ENCODE measurements at places on chromosomes 1 and 21. TPM values are rescaled to one million over a fixed set of nuclear protein-coding genes. Genes with fewer than 3 reads are reported as not detected.
A peak's percentile ranks its signal among the peaks of the same experiment; 100 is the strongest.

- H3K4me3 ChIP-seq = no peak overlapping the region
- H3K27ac ChIP-seq = no peak overlapping the region
- no peak for DNase-seq
- H3K36me3 ChIP-seq = no peaks in the 10 kb centered on the region
- no peaks in the 10 kb centered on the region for H3K27me3 ChIP-seq
- H3K4me1 ChIP-seq = no peaks in the 10 kb centered on the region
These were observed 1266.9 kb upstream of the ADGRL2 start for GRCh38 chr1:80533775-80534334.

GRCh38 chr1:18875107-18875795, 15.8 kb upstream of the TAS1R2 start:
- H3K4me1 ChIP-seq = no peaks in the 10 kb centered on the region
- no peak overlapping the region for H3K27ac ChIP-seq
- H3K36me3 ChIP-seq = no peaks in the 10 kb centered on the region
- no peak overlapping the region for H3K4me3 ChIP-seq
- no peaks in the 10 kb centered on the region for H3K27me3 ChIP-seq

The OSBPL9 gene
- 93.6 TPM for total RNA-seq

DNA sequence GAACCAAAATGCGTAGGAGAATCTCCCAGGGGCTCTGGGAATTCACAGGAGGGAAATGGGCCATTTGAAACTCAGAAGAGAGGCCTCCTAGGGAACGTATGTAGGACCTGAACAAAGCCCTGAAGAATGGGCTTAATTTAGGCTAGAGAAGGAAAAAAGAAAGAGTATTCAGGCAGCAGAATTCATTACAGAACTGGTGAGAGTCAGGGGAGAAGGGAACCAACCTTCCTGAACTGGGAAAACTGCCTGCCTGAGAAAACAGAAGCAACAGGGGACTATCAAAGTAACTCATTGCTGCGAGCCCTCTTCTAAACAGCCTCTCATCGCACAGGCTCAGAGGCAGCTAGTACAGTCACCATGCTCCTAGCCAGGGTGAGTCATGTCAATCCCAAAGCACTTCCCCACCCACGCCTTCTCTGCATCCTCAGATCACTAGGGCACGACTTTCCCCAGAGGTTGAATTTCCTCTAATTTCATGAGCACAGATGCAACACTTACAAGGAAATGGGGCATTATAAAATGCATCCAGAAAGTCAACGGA, 98.1 kb downstream of the ADSS2 start:
- DNase-seq = no peak
- H3K4me1 ChIP-seq = no peaks in the 10 kb centered on the region
- H3K4me3 ChIP-seq = no peak overlapping the region
- H3K36me3 ChIP-seq = no peaks in the 10 kb centered on the region

The ANKRD65 gene
- total RNA-seq = 34.9 TPM

- H3K4me3 ChIP-seq = no peak overlapping the region
- H3K27ac ChIP-seq = no peak overlapping the region
- DNase-seq = no peak
- H3K36me3 ChIP-seq = no peaks in the 10 kb centered on the region
- no peaks in the 10 kb centered on the region for H3K27me3 ChIP-seq
These were observed 14.6 kb downstream of the PIGP start for GRCh38 chr21:37058261-37058660.

The AGMAT gene
- 0.96 TPM for total RNA-seq

The ST6GALNAC5 gene
- total RNA-seq = 18.5 TPM

- H3K27ac ChIP-seq = no peak overlapping the region
- no peak overlapping the region for H3K4me3 ChIP-seq
- DNase-seq = no peak
- H3K27me3 ChIP-seq = no peaks in the 10 kb centered on the region
- no peaks in the 10 kb centered on the region for H3K36me3 ChIP-seq
These were observed 115.6 kb downstream of the SIK1 start for GRCh38 chr21:43311301-43311817.

GRCh38 chr1:66533804-66534740, at the start of gene SGIP1:
Gene SGIP1, plus strand, starts transcription at chr1:66534153. Its CDS starts 206 bp downstream, at chr1:66534359.
- DNase-seq = no peak
- peak within 1 kb of the TSS; percentile 23 for H3K4me3 ChIP-seq
- H3K27me3 ChIP-seq = no peaks in the 10 kb centered on the region
- H3K36me3 ChIP-seq = no peaks in the 10 kb centered on the region
- H3K4me1 ChIP-seq = no peaks in the 10 kb centered on the region

DNA sequence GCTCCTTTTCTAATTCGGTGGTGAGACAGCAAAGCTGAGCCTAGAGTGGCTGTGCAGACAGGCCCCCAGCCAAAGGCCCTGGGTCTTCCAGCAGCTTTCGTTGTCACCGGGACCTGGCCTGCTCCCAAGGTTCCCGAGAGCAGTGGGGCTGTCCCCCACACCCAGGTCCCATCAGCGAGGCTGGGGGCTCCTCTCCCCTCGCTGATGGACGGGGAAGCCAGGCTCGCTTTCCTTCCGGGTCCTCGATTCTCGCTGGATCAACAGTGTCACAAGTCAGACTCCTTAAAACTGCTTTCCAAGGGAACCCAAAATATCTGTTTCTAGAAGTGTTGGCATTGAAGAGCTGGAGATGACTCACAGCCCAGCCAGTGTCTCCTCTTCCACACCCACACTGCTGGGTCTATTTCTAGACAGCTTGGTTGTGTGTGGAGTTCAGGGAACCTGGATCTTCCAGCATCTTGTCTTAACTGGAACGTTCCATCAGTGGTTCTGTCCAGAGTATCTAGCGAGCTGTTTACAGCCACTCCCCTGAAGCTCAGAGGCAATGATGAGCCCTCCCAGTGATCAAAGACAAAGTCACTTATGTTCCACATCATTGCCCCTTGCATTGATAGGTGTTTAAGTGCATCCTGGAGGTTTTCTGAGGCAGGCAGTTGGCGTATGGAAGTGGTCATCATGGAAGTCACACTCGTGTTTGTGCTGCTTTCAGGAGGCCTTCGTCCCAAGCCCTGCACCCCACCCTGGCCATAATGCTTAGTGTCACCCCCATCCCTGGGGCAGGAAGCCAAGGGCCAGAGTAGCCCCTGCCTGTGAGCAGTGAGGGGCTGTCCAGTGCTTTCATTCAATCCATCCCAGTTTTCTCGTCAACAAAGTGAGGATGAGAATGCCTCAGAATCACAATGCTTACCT, 35.2 kb downstream of the RRP1 start:
- no peak overlapping the region for H3K4me3 ChIP-seq
- H3K27ac ChIP-seq = no peak overlapping the region
- H3K4me1 ChIP-seq = no peaks in the 10 kb centered on the region
- H3K36me3 ChIP-seq = no peaks in the 10 kb centered on the region
- no peak for DNase-seq

- no peaks in the 10 kb centered on the region for H3K27me3 ChIP-seq
- H3K4me3 ChIP-seq = no peak overlapping the region
- no peak overlapping the region for H3K27ac ChIP-seq
- H3K36me3 ChIP-seq = no peaks in the 10 kb centered on the region
These were observed 84.2 kb downstream of the OBSCN start for GRCh38 chr1:228291906-228292608.

The CFAP141 gene
- not detected for total RNA-seq

DNA sequence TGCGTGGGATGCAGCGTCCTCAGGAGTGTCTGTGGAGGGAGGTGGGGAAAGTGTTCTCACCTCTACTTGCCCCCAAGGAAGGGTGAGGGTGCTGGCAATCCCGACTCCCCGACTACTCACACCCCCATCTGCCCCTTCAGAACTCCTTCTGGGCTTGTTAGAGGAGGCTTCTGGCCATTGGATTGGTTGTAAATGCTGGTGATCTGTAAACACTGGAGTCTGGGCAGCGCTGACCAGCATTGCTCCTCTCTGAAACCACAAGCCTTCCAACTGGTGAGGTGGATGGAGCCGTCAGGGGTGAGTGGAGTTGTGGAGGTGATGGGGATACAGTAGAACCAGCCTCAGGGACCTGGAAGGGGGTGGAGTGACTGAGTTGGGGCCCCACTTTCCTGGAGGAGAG, 59.3 kb downstream of the NKAIN1 start:
- H3K27me3 ChIP-seq = no peaks in the 10 kb centered on the region
- no peak overlapping the region for H3K27ac ChIP-seq
- no peak for DNase-seq
- H3K36me3 ChIP-seq = no peaks in the 10 kb centered on the region
- peaks cover 3% of the 10 kb centered on the region for H3K4me1 ChIP-seq

The KRTAP13-2 gene
- total RNA-seq = not detected

GRCh38 chr1:187629075-187629474, 800.3 kb downstream of the PLA2G4A start:
- H3K4me3 ChIP-seq = no peak overlapping the region
- H3K27ac ChIP-seq = no peak overlapping the region
- no peaks in the 10 kb centered on the region for H3K27me3 ChIP-seq
- H3K36me3 ChIP-seq = no peaks in the 10 kb centered on the region
- no peaks in the 10 kb centered on the region for H3K4me1 ChIP-seq

GRCh38 chr1:48530727-48531351, 58.8 kb upstream of the SPATA6 start:
- H3K27ac ChIP-seq = no peak overlapping the region
- H3K36me3 ChIP-seq = no peaks in the 10 kb centered on the region
- H3K27me3 ChIP-seq = no peaks in the 10 kb centered on the region
- no peak overlapping the region for H3K4me3 ChIP-seq

- H3K4me3 ChIP-seq = no peak overlapping the region
- H3K4me1 ChIP-seq = no peaks in the 10 kb centered on the region
- H3K27ac ChIP-seq = no peak overlapping the region
- no peaks in the 10 kb centered on the region for H3K36me3 ChIP-seq
- DNase-seq = no peak
- H3K27me3 ChIP-seq = no peaks in the 10 kb centered on the region
These were observed 25.7 kb downstream of the TTC3 start for GRCh38 chr21:37098751-37099150.

GRCh38 chr1:12206792-12207424, 22.9 kb upstream of the VPS13D start:
- no peak overlapping the region for H3K4me3 ChIP-seq
- H3K27me3 ChIP-seq = no peaks in the 10 kb centered on the region
- no peak overlapping the region for H3K27ac ChIP-seq

The GBP7 gene
- not detected for total RNA-seq

All from prostate gland (tissue), 2 donors.